ENCODE measurements at places on chromosomes 1 and 21.
A peak's percentile ranks its signal among the peaks of the same experiment; 100 is the strongest.

DNA sequence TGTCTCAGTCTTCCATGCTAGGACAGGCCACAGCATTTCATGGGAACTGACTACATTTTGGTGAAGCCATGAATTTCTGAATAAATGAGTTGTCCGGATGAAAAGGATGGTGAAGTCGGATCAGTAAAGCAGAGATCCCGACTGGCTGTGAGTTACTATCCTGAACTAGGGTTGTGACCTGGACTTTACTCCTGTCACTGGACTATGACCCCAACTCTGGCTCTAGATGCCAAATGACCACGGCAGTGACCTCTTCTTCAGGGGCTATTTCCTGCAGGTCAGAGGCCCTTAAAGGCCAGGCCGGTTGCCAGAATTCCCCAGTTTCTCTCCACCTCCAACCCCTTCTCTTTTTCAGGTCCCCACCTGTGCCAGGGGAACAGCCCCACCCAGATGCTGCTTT lies 1.7 kb upstream of the NECTIN4 start:
- no peak for DNase-seq

DNA sequence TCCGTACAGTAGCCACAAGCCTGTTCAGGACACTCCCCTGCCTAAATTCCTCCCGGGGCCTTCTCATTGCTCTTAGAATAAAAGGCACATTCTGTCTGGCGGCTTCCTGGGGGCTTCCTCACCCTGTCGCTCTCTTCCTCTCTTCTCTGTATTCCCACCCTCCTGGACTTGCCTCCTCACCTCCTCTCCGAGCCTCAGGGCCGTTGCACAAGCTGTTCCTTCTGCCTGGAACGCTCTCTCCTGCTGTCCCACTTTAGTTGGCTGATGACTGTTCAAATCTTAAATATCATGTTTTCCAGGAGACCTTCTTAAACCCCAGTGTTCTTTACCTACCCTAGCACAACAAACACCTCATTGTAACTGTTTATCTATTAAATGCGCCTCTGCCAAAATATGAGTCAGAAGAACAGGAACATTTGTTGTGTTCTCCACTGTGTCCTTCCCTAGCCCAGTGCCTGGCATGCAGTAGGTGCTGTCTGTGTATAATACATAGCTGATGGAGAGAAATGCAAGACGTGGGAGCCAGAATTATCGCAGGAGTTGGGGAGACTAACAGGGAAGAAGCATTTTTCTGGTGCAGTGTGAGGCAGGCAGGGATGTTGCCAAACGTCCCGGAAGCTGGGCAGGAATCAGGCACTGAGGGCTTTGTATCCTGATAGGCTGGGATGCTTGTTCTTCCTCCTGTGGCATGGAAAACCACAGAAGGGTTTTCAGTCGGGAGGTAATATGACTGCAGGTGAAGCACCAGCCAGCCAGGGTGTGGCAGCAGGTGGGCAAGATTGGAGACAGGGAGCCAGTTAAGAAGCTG lies 24.1 kb upstream of the THRAP3 start:
- DNase-seq, result no peak

DNA sequence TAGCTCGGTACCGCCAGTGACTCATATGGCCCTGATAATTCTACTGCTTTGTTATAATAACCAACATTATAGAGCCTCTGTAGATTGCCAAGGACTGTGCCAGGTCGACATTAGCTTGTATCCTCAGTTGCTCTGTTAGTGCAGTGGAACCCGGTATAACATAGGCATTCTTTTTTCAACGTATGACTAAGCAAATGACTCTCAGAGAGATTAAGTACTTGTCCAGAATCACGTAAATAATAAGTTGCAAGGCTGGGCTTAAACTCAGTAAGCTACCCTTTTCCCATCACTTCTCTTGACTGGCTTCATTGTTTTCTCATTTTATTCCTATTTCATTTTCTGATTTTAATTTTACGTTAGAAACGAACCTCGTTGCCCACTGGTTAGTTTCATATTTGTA lies 85.1 kb downstream of the UBE4B start:
- peak; percentile 4 for DNase-seq

DNA sequence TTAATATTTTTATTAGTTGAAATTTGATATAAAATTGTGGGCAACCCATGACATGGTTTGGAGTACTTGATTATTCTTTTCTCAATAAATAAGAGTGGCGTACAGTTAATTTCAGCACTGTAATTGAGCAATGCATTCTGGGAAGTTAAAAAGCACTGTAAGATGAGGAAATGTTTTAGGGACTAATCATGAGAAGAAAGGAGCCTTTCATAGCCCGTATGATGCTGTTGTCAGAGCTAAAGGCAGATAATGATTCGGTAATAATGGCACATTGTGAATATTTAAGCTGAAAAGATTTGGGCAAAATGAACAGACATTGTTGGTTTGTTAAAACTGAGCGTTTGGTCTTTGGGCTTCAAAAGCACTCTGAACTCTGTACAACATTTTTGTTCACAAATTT lies 139.3 kb downstream of the NFIA start:
- DNase-seq, result no peak

All from fibroblast of villous mesenchyme (primary cell).